Muscle of leg (tissue), 16 donors: ENCODE measurements at places on chromosomes 7 and 10. TPM values are rescaled to one million over a fixed set of nuclear protein-coding genes. Genes with fewer than 3 reads are reported as not detected.
A peak's percentile ranks its signal among the peaks of the same experiment; 100 is the strongest.

DNA sequence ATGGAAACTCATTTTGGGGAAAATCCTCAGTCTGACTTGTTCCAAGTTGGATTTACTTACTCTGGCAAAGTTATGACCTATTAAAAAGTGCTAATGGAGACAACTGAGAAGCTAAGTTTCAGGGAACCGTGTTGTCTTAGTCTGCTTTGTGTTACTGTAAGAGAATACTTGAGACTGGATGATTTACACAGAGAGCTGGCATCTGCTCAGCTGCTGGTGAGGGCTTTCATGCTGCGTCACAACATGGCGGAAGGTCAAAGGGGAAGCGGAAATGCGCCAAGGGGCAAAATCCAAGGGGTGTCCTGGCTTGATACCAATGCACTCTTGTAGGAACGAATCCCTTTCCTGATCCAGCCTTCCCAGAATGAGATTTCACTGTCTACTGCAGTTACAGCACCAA, 46.4 kb downstream of the MTURN start:
- no peak for DNase-seq

DNA sequence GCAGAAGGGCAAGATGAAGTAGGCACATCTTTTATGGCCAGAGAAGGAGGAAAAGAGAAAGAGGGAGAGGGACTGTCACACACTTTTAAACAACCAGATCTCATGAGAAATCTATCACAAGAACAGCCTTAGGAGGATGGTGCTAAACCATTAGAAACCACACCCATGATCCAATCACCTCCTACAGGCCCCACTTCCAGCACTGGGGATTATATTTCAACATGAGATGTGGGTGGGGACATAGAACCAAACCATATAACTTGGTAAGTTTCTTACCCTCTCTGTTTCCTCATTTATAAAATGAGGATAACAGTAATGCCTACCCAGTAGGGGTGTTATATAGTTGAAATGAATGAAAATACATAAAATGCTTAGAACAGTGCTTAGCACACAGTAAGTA, 66.0 kb downstream of the CHCHD3 start:
- no peak for DNase-seq

DNA sequence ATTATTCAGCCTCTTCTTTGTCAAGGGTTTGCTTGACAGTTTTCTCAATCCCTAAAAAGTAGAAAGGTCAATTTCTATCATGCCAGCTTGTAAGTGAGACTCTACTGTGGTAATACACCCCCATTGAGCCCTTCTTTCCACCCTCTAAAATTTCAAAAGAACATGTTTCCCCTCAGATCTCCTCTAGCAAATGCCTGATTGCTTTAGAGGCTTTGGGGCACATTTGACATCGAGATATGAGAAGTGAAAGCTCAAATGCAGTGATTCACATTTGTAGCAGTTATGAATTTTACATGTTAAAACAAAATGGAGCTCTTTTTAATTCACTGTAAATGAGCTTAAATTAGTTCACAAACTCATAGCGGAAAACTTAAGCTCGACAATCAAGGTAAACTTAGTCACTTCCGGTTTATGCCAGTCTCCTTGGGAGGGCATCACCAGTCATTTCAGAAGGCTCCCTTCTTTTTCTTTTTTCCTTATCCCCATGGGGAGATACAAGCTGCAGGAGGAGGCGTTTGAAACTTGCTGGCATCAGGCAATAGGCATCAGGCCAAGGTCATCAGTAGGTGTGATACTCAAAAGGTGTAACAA, 55.3 kb upstream of the ADO start:
- no peak for DNase-seq

DNA sequence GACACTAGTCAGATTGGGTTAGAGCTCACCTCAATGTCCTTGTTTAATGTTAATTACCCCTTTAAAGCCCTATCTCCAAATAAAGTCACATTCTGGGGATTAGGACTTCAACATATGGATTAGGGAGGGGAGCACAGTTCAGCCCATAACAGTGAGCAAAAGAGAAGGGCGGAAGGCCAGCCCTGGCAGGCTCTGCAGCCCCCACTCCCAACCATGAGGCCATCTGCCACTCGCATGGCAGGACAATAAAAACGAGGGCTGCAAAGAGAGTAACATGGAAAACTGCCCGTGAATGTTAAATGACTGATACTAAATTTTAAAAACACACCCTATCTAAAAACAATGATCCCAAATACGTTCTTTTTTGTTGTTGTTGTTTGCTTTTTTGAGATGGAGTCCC, 38.7 kb downstream of the RGS10 start:
- DNase-seq = no peak

DNA sequence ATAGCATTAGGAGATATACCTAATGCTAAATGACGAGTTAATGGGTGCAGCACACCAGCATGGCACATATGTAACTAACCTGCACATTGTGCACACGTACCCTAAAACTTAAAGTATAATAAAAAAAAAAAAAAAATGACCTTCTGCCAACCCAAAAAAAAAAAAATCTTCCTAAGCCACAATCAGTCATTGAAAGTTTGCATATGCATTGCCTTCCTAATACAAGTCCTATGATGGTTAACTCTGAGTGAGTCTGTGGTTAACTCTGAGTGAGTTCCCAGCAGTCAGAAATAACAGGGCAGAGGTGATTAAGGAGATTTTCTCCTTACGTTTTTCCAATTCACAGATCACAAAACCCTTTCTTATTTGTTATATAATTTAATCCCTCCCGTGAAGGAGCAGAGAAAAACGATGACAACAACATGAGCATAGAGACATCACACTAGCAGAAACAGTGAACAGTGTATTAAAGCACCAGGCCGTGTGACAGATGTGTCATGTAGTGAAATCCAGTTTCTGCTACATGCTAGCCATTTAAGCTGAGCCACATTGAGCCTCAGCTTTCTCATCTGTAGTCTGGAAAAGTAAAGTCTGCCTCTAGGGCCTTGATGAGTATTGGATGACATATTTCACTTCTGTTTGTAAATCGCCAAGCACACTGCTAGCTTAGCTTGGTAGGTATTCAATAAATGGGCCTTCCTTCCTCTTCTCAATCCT, 7.4 kb upstream of the RNF148 start:
- no peak for DNase-seq

GRCh38 chr7:55572378-55573233, at the start of gene VOPP1:
VOPP1 (minus strand) TSS chr7:55572502; CDS start chr7:55572324, 178 bp downstream.
- DNase-seq = peak; percentile 90

DNA sequence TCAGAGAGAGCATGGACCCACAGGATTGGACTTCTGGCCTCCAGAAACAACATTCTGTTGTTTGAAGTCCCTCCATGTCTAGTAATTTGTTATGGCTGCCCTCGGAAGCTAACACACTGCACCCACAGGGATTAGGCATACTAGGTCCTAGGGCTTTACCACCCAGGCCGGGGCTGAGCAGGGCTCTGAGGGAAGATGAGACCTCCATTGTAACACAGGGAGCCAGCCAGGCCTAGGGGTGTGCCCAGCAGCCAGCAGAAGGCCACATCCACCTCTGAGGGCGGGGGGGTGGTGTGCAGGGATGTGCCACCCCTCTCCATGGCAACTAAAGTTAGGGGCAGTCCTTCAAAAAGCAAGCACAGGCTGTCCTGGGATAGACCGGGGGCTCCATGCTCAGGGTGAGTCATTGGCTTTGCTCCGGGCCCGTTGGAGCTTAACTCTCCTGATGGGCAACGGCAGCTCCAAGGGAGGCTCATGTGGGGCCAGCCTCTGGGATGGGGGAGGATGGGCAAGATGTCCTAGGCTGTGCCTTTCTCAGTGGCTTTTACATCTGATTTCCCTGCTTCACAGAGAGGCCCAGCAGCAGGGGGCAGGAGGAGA, 96.6 kb upstream of the GPR26 start:
- no peak for DNase-seq

- no peak for DNase-seq
These were observed 7.9 kb upstream of the XPNPEP1 start for GRCh38 chr10:109931163-109931562.

DNA sequence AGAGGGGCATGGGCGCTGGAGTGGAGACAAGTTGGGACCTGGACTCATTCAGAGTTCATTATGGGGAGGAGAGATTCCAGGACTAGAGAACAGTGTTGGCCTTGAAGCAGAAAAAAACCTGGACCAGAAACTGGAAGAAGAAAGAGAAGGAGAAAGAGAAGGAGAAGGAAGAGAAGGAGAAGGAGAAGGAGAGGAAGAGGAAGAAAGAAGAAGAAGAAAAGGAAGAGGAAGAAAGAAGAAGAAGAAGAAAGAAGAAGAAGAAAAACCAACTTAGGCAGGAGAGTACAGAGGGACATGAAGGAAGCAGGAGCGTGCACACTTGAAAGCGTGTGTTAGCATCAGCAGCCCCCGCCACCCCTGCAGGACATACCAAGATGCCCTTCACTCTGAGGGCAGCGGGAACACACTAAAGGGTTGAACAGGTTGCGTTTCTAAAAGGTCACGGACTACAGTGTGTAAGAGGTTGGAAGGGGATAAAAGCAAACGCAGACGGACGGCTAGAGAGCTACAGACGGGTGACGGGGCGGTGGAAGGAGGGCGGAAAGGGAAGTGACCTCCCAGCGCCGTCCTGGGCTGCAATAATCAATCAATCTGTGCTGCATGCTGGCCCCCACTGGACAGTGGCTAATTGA, 95.3 kb downstream of the SEC61G start:
- DNase-seq = no peak

- peak; percentile 95 for DNase-seq
These were observed at the start of gene MINDY3 for GRCh38 chr10:15859906-15860691. MINDY3 (minus strand) TSS chr10:15860507; CDS start chr10:15860299, 208 bp downstream.

DNA sequence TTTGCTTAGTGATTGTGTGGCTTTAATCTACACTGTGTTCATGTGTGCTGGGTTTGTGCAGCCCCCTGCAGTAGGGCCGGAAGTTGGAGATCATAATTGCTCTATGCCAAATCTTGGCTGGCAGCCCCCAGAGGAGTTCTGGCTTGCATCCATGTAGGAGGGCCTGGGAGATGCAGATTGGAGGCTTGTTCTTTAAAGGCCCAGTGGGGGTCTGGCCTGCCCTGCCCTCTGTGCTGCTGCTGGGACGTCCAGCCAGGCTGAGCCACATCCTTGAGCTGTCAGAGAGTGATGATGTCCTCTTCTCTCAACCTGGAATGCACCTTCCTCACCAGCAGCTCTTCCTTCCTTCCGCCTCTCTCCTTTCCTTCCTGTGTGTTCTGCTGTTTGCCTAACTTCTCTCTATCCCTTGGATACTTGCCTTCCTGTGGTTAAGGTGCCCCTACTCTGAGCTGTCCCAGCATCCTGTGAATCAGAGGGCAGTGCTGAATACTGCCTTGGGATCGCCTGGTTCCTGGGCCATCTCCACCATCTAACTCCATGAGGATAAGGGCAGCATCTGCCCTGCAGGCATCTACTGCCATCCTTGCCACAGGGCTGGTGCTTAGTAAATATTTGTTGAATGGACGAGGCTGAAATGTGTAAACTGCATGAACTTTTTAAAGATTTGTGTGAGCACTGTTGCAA, 30.2 kb downstream of the DOCK1 start:
- no peak for DNase-seq

The SAP25 gene
- polyA plus RNA-seq = 3.7 TPM

GRCh38 chr7:128135159-128135514, 103.9 kb upstream of the LRRC4 start:
- no peak for DNase-seq

The ITGA8 gene
- polyA plus RNA-seq = 8.5 TPM

The MEOX2 gene
- polyA plus RNA-seq = 125 TPM

DNA sequence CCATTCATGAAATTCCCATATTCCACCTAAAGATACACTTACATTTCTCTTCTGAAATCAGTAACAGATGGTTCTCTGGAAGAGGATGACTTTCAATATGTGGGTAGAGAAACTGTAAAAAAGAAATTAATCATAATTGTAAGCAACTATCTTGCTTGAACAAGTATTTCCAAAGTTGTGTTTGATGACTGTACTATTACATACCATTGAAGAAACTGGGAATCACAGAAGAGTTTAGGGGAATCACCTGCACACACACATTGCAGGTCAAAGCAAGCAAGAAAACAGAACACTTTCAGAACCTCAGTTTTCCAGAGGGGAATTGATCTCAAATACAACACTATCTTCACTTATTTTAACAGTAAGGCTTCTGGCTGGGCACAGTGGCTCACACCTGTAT, 33.6 kb downstream of the GSAP start:
- no peak for DNase-seq
